ENCODE measurements at places on chromosomes 4 and X. TPM values are rescaled to one million over a fixed set of nuclear protein-coding genes. Genes with fewer than 3 reads are reported as not detected.

The SHOX gene
- total RNA-seq: not detected

The XG gene
- total RNA-seq: not detected

The TBC1D9 gene
- total RNA-seq: 0.33 TPM

The SATL1 gene
- not detected for total RNA-seq

The SFRP2 gene
- total RNA-seq: not detected

The MAML3 gene
- total RNA-seq: 2.7 TPM

The TRIM2 gene
- 0.22 TPM for total RNA-seq

The PAGE4 gene
- total RNA-seq: not detected

The MTTP gene
- not detected for total RNA-seq

The MID1 gene
- total RNA-seq: not detected

The PNCK gene
- total RNA-seq: 0.68 TPM

The AFF1 gene
- 33.8 TPM for total RNA-seq

The MSMO1 gene
- 18.6 TPM for total RNA-seq

The EOLA1 gene
- 88.4 TPM for total RNA-seq

The CACNA1F gene
- 0.84 TPM for total RNA-seq

The GAGE13 gene
- not detected for total RNA-seq

- no peak for DNase-seq
Observed at GRCh38 chrX:14927401-14927800, 54.2 kb downstream of the MOSPD2 start.

DNA sequence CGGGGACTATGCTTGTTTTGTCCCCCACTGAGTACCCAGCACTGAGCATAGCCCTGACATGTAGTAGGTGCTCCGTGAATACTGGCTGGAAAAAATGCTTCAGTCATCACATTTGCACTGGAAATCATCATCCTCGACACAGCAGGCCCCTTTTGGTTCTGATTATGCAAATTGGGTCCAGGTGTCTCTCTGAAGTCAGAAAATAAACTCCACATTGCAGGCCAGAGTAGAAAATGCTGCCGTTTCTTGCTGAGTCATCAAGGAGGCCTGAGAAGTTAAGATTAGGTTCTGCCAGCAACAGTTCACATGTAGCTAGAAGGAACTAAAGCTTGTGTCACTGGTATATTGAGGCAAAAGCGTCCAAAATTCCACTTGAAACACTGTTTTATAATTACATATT, 15.0 kb upstream of the STK32B start:
- no peak for DNase-seq

- DNase-seq: no peak
Observed at GRCh38 chrX:124506066-124506465, 159.7 kb downstream of the SH2D1A start.

DNA sequence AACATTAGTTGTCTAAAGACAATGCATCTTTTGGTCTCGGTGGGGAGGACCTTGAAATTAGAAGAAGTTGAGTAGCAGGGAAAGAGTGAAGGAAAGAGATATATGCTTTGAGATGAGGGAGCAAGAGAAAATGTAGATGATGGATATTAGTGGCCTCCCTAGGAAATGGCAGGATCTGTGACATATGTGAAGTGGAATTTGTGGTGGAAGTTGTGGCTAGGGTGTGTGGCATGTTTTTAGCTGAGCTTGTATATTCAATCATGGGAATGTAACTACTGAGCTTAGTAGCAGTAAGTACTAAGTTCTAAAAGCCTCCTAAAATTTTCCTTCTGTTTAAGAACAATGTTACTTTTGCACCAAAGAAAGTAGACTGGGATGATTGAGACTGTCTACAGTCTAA, 382.8 kb upstream of the CTSO start:
- no peak for DNase-seq

DNA sequence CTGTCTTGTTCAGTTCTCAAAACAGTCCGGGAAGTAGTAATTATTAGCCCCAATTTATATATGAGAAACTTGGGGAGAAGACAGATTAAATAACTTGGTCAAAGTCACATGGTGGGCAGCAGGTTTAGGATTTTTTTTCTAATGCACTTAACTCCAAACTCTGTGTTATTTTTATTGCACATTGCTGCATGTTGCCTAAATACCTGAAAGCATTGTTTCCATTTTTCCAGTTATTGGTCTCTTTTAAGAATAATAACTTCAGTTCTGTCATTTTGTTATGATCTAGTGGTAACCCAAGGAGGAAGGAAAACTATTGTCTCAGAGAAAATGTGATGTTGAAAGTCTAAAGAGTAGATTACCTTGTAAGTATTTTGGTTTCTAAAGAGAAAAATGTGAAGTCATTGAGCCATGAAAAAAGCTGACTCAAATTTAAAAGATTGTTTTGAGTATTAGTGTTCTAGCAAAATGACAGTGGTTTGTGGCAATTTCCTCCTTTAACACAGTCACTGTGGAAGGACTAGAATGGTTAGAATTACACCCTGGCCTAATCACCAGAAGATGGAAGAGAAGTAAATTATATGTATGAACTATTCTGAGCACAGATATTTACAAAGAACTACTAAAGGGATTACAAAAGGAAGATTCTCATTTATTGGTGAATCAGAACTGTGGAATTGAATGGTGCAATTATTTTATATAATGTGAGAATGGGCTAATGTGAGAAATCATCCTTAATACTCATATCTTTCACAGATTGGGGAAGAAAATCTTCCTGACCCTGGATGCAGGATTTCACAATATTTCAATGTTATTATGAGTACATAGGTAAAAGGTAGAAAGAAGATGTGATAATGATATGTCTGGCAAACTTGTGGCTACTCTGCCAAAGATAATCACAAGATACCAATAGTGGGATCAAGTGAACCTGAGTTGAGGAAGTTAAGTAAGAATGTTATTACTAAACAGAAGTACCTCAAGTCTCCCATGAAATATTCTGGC, 21.7 kb upstream of the CXCL8 start:
- no peak for DNase-seq

GRCh38 chrX:15382813-15383212, 1.4 kb downstream of the VEGFD start:
- no peak for DNase-seq

GRCh38 chr4:47669946-47670345, 167.9 kb downstream of the CORIN start:
- DNase-seq: no peak

GRCh38 chr4:153148791-153149190, 55.5 kb upstream of the TRIM2 start:
- DNase-seq: no peak

GRCh38 chr4:76210452-76210851, 3.2 kb downstream of the SCARB2 start:
- DNase-seq: no peak

GRCh38 chrX:64182208-64182607, 23.3 kb downstream of the AMER1 start:
- no peak for DNase-seq

DNA sequence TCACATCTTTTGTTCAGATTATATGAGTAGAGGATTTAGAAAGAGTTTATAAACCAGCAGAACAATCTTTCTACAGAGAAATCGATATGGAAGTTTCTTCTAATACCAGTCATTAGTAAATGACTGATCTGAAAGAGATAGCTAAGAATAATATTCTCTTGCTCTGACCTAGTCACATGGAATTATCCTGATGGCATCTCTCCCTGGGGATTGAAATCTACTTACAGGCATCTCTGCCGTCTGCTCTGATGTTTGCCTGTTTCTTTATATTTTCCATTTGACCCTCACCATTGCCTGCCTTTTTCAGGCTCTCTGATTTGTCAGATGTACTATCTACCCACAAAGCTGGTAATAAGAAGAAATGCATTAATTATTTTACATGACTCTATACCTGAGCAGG, 1157.3 kb downstream of the PCDH7 start:
- no peak for DNase-seq

DNA sequence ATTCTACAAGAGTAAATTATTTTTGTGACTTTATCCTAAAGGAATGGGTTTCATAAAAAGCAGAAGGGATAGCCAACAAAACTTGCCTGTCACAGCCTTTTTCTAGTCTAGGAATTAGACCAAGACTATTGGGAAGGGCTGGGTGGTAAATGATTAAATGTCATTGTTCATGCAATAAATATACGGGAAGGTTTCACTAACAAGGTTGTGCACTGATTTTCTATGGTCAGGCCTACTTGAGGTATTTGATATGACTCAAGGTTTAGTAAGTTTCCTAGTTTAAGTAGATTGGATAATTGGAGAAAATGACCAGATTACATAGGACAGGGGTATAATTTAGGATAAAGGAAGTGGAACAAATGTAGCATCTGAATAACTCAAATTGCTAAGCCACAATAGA, 249.1 kb upstream of the BMP3 start:
- no peak for DNase-seq

GRCh38 chr4:122833999-122834398, 7.4 kb downstream of the FGF2 start:
- no peak for DNase-seq

GRCh38 chrX:134570899-134571298, 87.4 kb downstream of the PLAC1 start:
- DNase-seq: no peak

DNA sequence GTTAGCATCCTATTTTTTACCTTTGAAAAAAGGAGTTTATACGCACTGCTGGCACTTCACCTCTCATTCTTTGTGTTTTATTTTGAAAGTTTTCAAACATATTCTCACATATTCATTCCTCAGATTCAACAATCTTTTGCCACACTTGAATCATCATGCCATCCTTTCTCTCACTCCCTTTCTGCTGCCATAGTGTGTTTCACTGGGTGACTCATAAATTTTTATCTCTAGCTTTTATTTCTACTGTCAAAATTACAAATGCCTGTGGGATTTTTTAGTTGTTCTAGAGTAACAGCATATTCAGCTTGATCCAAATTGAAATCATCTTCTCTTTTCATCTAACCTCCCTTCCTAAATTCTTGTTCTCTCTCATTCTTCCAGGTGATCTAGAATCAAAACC, 28.0 kb downstream of the MFSD8 start:
- no peak for DNase-seq

DNA sequence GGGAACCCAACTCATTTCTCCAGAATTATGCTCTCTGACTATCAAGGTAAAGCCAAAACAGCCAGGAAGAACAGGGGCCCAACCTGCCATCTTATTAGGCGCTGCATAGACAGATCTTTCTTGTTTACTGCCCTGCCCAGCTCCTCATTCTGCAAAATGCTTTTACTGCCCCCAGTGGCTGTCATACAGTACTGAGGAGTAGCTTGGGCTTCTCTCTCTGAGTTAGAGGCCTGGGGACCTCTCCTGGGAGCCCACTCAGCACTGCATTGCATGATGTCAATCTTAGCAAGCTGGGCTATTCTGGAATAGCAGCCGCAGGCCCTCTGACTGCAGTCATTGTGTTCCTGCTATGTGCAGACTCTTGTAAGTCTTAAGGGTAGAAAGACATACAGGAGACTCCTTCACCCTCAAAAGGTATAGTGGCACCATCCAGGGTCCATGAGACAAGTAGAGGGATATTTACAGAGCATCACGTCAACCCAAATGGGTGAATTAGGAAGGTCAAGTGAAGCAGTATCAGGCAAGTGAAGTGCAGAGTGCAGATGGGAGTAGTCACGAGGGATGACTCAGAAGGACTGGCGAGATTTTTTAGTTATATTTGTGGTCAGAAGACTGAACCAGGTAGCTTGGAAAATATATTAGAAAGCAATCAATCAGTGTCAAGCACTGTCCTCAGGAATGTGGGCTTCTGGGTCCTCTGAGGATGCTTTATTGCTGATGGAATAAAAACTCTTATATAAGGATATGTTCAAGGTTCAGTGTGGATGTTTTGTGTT, 294.1 kb upstream of the SFRP2 start:
- DNase-seq: no peak

GRCh38 chr4:41144040-41144379, 70.3 kb downstream of the APBB2 start:
- no peak for DNase-seq

All from CD8-positive, alpha-beta T cell (primary cell).